GM13976 (cell line): ENCODE measurements at places on chromosomes 6 and 20.
A peak's percentile ranks its signal among the peaks of the same experiment; 100 is the strongest.

- DNase-seq, result no peak
Measured at GRCh38 chr6:137259349-137259748, 40.2 kb upstream of the IFNGR1 start.

DNA sequence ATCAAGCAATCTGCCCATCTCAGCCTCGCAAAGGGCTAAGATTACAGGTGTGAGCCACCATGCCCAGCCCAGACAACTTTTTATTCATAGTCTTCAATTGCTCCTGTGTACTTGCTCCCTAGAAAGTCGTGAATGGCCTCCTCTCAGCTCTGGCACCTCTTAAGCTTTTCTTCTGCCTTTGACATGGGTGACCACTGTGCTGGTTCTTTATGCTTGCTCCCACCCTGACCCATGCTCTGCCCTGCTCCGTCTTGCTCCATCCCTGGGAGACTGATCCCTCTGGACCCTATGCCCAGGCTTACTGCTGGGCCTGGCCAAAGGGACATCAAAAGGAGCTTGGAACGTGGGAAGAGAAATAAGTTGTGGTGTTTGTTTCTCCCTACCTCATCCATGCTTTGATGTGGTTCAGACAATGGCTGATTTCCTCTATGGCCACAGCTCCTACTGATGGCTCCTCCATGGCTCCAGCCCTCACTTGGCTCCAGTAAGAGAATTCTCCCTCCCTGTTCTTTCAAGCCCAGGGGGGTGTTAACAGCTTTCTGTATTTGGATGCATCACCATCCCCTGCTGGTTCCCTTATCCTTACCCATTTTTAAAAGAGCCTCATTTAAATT lies 7.7 kb upstream of the TREM2 start:
- DNase-seq, result no peak

- no peak for DNase-seq
Measured at GRCh38 chr6:15062516-15063252, 183.2 kb upstream of the JARID2 start.

DNA sequence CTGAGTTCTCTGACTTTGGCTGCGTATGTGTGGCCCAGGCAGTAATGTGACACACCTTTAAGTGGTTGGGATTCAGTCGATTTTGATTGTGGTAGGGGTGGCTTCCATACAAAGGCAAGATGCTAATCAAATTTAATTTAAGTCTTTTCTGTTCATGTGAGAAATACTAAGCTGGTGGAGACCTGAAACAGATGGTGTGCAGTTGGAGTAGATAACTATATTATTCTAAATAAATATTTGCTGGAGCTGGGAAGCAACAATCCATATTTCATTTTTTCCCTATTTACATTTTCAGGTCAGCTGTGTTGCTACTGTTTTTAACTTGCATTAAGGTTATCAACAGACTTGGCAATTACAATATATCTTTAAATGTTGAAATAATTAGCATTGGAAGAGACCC lies 67.4 kb upstream of the C20orf144 start:
- DNase-seq, result no peak

GRCh38 chr20:44464514-44464913 lies 11.2 kb upstream of the TTPAL start:
- DNase-seq, result no peak

GRCh38 chr6:4774715-4775493 lies 1.3 kb upstream of the CDYL start:
- DNase-seq, result peak; percentile 37

DNA sequence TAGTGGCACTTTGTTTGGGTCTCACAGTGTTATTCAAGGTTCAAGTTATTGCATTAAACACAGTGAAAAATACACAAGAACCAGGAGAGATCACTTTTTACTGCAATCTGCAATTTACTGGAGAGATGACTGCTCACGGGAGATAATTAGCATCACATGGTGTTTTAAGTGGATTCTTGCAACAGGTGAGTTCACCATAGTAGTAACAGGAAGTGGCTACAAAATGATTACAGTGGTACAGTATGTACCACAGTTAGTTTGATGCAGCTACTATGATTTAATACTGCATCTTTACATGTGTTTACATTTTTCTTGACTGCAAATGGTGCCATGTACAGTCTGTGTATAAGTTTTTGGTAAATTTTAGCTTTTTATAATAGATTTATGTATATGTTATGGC lies 96.5 kb upstream of the SCP2D1 start:
- DNase-seq, result no peak

GRCh38 chr6:31087494-31088089 lies 24.8 kb downstream of the C6orf15 start:
- DNase-seq, result peak; percentile 85

- no peak for DNase-seq
Measured at GRCh38 chr6:125985979-125986300, 400 bp upstream of the TRMT11 start.

DNA sequence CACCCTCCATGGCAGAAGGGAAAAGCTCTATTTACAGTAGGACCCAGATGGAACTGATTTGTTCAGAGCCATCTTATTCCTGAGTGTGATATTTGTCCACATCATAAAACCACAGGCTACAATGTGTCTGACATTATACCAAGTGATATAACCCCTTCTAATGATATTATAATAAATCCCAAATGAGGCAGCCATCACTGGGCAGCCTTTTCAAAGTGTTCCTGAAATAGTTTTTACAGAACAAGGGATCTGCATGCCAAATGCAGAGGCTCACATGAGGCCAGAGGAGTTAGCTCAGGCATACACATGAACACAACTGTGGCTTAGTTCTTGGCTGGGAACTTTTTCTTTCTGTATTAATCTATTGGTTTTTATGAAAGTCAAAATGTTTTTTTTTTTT lies 207.7 kb downstream of the MAFB start:
- DNase-seq, result no peak

GRCh38 chr6:133408132-133408531 lies 167.0 kb downstream of the EYA4 start:
- no peak for DNase-seq

- peak; percentile 75 for DNase-seq
Measured at GRCh38 chr6:26065952-26066380, 21.3 kb upstream of the HFE start.
